NCI-H524 (cell line): ENCODE measurements at places on chromosomes 6 and 20.

- peak; percentile 72 for DNase-seq
Measured at GRCh38 chr6:35160642-35161041, 19.5 kb upstream of the TCP11 start.

- DNase-seq, result no peak
Measured at GRCh38 chr6:67467341-67467740, 1167.7 kb upstream of the ADGRB3 start.

GRCh38 chr6:22023937-22024336 is 272.9 kb downstream of the PRL start:
- DNase-seq, result no peak

GRCh38 chr20:2767768-2768631 is 32.4 kb downstream of the CPXM1 start:
- DNase-seq, result no peak

DNA sequence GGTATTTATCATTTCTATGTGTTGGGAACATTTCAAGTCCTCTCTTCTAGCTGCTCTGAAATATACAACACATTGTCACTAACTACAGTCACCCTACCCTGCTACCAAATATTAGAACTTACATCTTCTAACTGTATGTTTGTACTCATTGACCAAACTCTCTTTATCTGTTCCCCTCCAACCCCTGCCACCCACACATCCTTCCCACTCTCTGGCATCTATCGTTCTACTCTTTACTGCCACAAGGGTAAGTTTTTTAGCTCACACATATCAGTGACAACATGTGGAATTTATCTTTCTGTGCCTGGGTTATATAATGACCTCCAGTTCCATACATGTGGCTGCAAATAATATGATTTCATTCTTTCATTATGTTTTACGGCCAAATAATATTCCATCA is 171.9 kb downstream of the GMDS start:
- DNase-seq, result no peak

DNA sequence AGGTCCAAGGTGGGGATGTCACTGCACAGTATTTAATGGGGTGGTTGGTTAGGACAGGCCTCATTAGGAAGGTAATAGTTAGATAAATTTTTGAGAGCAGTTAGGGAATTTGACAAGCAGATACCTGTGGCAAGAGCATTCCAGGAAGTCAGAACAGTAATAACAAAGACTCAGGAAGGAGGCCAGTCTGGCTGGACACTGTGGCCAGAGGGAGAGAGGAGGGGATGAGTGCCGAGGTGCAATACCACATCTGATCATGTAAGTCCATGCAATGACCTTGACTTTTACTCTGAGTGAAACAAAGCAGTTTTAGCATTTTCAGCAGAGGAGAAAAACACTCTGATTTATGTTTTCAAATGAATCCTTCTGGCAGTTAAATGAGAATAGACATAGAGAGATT is 990.7 kb upstream of the FLRT3 start:
- no peak for DNase-seq

GRCh38 chr20:44594730-44595129 is 12.4 kb downstream of the PKIG start:
- DNase-seq, result no peak

GRCh38 chr6:16487996-16488674 is 249.7 kb downstream of the GMPR start:
- DNase-seq, result no peak

DNA sequence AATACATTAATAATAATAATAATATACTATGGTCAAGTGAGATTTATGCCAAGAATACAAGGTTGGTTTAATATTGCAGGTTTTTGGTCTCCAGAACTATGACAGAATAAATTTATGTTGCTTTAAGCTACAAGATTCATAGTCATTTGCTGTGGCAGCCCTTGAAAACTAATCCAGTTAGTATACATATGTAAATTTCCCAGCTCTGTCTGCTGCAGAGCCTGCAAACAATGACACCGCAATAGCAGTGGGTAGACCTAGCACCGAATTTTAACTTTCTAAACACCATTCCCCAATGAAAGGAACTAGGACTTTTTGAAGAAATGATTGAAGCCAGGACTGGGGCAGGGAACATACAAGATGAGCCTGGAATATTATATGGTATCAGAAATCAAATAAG is 647.7 kb upstream of the NRSN1 start:
- DNase-seq, result no peak

GRCh38 chr6:116866281-116866871 is 10.7 kb upstream of the RFX6 start:
- no peak for DNase-seq

- DNase-seq, result peak; percentile 89
Measured at GRCh38 chr6:5046430-5046829, 38.7 kb upstream of the PPP1R3G start.

- no peak for DNase-seq
Measured at GRCh38 chr20:46559001-46559400, 8.5 kb upstream of the OCSTAMP start.

DNA sequence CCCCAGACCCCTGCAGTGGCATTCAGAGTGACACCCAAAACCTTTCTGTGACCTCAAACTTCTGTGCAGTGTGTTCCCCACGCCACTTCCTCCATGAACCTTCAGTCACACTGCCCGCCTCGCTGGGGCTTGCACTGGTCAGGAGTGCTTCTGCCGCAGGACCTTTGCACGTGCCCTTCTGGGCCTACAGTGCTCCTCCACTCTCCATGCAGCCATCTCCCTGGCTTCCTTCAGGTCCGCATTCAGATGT is 27.1 kb downstream of the SYNJ2 start:
- DNase-seq, result no peak

- DNase-seq, result no peak
Measured at GRCh38 chr6:139580592-139581484, 206.4 kb upstream of the CITED2 start.

DNA sequence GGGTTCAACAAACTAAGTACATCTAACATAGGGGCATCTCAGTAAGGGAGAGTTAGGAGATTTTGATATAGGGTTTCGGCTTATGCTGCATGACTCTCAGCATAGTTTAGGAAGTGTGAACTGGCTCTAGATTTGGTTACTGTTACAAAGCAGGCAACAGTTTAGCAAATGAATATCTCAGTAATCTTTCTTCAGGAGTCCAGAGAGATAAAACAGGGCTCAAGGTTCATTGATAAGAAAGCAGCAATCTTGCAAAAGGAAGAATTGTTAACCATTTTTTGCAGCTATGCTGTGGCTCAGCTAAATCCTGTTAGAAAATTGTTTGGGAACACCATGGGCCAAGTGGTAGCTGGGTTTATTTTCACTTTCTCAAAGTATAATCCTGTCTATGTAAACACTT is 161.3 kb downstream of the MEI4 start:
- DNase-seq, result no peak

DNA sequence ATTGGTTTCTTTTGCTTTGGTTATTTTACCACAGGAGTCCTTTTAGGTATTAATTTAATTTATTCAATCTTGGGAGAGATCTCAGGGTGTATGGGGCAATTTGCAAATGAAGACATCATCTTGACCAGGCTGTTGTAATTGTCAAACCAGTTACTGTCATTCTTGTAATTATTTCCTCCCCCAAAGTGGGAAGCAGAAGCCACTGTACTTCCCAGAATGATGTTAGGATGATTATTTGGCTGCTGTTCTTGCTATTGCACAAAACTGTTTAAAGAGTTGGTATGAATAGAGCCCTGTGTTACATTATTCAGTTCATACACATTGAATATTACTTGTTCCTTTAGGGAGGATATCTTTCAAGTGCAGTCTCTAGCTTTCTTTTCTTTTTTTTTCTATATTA is 1.7 kb downstream of the TAAR6 start:
- DNase-seq, result no peak

DNA sequence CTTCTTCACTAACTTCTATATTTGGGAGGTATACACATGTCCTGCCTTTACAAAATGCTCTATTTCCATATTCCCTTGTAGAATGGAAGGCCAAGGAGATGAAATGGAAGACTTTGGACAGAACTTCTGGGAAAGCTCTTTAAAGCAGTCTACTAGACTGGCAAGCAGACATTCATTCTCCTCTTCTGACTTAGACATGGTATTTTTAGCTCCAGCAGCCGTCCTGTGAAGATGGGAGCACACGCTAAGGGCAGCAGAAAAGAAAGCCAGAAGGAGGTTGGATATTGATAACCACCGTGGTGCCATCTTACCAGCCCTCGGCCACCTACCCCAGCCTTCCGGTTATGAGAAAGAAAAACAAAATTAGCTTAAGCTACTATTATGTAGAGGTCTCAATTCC is 70.1 kb upstream of the E2F3 start:
- DNase-seq, result no peak

- DNase-seq, result no peak
Measured at GRCh38 chr6:2763345-2763841, 1.8 kb upstream of the WRNIP1 start.

DNA sequence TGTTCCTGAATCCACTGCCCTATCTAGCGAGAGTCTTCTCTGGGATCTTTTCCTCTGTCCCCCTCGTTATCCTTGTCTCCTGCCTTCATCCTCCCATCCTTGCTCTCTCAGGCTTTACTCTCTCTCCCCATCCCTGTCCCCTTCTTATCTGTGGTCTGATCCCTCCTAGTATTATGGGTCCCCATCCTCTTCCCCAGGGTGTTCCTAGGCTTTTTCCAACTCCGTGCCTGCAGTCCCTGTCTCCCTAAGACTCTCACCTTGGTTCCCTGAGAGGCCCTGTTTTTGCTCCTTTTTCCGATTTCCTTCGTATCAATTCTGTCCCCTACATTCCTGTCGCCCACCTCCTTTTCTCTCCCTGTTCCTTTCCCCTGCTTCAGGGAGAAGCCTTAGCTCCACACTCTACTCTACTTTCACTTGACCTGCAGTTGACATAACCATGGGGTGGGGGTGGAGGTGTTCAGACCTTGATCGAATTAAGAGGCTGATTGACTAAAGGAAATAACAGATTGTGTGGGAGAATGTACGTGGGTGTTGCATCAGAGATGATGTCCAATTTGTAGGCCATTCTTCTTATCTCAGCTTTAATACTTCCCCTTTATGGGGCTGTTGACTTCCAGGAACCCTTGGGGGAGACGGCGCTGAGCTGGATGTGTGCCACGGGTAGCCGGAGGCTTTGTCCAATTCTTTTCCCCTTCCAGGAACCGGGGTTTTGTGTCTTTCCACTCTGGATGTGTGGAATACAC is 905 bp downstream of the PPARD start:
- no peak for DNase-seq

DNA sequence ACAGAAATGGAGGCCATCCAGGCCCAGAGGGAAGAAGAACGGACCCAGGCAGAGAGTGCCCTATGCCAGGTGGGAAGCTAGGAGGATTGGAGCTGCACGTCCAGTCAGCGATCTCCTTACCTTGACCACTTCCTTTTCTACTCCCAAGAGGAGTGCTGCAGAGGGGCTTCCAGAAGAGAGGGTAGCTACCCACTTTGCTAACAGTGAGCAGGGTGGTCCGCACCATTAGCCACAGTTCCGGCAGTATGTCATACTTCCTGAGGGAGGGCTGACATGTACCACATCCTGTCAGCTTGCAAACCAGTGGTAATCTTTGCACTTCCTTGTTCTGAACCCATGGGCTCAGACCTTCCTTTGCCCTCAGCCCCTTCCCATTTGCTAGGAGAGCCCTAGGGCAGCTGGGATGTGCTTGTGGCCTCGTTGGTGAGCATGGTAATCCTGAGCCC is 35.4 kb downstream of the CEP250 start:
- DNase-seq, result no peak

DNA sequence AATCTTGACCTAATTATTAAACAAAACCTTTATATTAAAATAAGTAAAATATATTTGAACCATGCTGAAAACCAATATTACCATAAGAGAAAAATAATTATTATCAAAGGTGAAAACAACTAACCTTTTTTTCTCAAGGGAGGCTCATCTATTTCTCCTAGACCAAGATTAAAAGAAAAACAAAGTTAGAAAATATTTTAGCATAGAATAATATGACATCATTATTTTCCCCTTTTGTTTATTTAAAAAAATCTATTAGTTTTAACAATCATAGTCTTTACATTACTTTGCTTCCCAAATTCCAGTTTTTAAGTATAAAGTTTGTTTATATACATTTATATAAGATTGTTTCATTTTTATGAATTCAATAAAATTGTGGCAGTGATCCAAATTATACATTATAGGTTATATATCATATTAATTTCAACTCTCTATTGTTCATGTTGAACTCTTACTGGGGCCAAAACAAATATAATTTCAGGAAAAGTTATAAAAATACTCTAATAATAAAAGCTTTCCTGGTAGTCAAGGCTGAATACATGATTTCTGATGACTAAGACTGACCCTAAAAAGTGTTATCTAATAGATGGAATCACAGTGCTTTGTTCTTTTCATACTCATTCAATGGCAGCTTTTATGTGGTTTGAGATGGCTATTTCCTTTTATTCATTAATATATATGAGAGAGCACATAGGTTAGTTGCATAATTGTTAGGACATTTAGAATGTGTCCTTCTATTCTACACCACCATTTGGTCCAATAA is 89.4 kb downstream of the TRDN start:
- DNase-seq, result no peak

- DNase-seq, result no peak
Measured at GRCh38 chr6:21033575-21034026, 499.3 kb downstream of the CDKAL1 start.

DNA sequence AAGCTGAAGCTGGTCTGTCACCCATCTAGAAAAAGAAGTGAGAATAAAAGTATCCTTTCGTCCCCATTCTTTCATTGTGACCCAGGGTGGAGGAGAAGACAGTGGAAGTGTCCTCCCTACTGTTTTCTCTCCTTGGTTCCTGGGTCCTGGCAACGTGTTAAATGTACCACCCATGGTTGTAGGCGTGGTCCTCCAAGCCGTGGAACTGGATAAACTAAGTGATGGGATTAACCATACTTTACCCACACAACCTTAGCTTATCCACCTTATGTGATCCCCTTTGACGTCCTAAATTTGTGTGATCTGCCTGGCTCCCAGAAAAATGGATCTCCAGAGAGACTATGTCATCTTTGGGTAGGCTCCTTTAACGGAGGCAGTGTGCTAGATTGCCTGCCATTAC is 47.4 kb downstream of the HLA-DPB1 start:
- DNase-seq, result no peak

- no peak for DNase-seq
Measured at GRCh38 chr6:15449011-15449410, 203.1 kb downstream of the JARID2 start.

DNA sequence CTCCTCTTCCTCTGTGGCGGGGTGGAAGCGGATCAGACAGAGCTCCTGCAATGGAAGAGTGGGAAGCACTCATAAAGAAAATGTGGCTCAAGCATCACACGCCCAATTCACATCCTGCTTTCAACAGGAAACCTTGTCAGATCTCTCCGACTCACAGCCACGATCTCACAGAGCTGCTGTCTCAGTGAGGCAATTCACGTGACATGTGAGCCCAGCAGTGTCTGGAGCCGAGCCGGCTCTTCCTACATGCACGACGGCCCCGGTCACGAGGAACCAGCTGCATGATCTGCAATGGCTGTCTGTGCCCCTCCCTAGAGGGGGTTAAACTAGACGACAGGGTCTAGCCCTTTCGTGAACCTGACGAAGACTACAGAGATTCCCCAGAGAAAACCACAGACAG is 29.5 kb upstream of the TCFL5 start:
- no peak for DNase-seq

GRCh38 chr20:39129523-39129922 is 167.4 kb downstream of the DHX35 start:
- no peak for DNase-seq

GRCh38 chr6:32058511-32058963 is 20.3 kb downstream of the CYP21A2 start:
- no peak for DNase-seq
